ENCODE measurements at places on chromosomes 16 and 17.

GRCh38 chr17:4049546-4049945 lies 85.3 kb upstream of the ATP2A3 start:
- no peak for DNase-seq

DNA sequence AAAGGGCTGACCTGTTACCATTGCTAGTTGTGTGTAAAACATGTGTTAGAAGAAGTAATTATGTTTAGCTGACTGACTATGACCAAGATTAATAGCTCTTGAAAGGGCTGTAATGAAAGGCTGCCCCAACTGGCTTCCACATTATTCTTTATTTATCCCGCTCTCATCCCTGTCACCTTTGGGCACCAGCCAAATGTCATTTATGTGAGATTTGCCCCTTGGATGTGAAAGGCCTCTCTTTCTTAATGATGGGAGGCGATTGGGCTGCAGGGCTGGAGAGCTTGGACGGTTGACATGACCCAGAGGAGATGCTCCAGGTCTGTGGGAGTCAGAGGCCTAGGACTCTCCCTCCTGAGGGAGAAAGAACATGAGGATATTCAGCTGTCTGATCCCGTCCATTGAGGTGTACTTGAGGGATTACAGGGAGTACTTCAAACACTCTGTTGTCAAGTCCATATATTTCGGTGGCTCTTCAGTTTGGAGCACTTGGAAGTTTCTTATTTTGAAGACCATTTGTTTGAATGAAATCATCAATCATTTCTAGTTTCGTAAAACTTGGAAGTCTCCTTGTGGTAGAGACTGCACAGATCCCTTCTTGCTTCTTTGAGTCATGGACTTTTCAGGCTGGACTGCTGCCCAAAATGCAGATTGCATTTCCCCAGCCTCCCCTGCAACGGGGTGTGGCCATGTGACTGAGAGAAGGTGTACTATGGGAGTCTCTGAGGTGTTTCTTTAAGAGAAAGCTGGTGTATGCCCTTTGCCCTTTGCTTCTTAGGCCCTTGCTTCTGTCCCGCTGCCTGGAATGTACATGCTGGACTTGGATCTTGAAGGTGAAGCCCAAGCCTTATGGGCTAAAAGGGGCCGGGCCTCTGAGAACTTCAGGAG lies 51.3 kb downstream of the FTO start:
- no peak for DNase-seq

DNA sequence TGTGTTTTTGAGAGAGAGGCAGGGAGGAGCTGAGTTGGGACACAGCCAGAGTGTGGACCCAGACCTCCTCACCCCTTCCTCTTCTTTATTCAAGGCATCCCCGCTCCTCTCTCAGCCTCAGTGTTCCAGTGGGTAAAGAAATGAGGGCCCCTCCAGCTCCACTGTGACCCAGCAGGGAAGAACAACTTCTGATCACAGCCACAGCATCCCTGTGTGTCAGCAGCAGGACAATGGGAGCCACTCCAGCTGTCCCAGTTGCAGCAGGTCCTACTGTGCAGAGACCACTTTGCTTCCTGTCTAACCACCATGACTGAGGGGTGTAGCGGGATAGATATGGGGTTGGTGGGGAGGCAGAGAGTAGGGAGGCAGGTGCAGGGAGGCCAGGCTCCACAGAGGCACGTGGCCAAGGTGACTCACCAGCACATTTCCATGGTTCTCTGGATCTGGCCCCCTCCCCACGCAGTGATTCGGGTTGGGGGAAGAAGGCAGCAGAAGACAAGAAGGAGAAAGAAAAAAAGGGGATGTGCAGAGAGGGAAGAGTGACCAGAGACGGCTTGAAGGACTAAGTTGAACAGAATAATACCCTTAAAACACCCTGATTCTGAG lies 24.5 kb downstream of the PIK3R5 start:
- no peak for DNase-seq

GRCh38 chr17:21072745-21073197 lies 30.0 kb upstream of the USP22 start:
- DNase-seq = no peak

GRCh38 chr17:34673995-34674890 lies 94.9 kb downstream of the TMEM132E start:
- DNase-seq = no peak

- no peak for DNase-seq
Measured at GRCh38 chr17:265718-266117, 84.3 kb upstream of the DOC2B start.

DNA sequence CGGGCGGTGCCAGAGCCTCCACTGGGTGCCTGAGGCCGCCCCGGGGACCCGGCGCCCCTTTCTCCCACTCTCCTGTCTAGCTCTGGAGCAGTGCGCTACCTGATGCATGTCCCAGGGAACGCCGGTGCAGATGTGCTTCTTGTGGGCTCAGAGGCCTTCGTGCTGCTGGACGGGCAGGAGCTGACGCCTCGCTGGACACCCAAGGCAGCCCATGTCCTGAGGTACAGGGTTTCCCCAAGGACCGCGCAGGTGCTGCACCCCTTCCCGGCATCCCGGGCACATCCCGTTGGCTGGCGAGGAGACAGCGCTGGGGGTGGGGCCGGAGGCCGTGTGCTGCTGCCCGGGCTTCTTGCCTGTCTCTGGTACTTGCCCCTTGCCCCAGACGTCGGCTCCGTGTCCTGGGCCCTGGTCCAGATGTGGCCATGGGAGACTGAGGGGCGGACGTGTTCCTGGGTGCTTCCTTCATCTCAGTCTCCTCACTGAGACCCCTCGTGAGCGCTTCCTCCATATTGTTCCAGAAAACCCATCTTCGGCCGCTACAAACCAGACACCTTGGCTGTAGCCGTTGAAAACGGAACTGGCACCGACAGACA lies 12.5 kb downstream of the RGS11 start:
- no peak for DNase-seq

DNA sequence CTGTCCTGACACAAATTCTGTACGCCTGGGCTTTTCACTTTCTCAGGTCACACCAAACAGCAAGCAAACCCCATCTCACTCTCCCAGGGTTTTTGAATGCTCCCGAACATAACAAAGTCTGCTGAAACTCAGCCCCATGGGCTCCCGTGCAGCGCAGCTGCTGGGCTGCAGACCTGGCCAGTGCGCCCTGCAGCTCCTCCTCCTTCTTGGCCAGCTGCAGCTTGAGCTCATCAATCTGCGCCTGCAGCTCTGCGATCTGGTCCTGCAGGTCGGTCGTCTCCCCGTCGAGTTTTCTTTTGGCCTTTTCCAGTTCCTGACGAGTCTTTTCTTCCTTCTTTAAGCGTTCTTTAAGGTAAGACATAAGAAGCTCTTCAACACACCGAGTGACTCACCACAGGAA lies 70.5 kb downstream of the NDEL1 start:
- no peak for DNase-seq

GRCh38 chr16:78768718-78769117 lies 669.3 kb downstream of the WWOX start:
- no peak for DNase-seq

DNA sequence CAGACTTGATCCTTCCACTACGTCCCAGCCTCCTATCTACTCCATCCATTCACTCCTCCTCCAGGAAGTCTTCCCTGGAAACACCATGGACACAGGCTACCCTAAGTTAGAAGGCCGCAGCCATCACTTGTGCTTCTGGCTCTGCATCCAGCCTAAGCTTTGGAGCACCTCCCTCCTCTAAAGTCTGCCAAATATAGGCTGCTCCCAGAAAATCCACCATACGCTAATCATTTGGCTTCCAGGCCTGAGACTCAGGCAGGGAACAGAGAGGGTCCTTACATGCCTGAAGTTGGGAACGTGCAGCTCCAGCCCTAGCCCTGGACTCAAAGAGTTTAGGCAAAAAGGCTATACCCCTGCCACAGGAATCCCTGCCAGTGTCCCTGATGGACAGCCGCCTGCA lies 6.7 kb downstream of the PCGF2 start:
- no peak for DNase-seq

- DNase-seq = no peak
Measured at GRCh38 chr16:56728980-56729734, 772 bp upstream of the NUP93 start.

DNA sequence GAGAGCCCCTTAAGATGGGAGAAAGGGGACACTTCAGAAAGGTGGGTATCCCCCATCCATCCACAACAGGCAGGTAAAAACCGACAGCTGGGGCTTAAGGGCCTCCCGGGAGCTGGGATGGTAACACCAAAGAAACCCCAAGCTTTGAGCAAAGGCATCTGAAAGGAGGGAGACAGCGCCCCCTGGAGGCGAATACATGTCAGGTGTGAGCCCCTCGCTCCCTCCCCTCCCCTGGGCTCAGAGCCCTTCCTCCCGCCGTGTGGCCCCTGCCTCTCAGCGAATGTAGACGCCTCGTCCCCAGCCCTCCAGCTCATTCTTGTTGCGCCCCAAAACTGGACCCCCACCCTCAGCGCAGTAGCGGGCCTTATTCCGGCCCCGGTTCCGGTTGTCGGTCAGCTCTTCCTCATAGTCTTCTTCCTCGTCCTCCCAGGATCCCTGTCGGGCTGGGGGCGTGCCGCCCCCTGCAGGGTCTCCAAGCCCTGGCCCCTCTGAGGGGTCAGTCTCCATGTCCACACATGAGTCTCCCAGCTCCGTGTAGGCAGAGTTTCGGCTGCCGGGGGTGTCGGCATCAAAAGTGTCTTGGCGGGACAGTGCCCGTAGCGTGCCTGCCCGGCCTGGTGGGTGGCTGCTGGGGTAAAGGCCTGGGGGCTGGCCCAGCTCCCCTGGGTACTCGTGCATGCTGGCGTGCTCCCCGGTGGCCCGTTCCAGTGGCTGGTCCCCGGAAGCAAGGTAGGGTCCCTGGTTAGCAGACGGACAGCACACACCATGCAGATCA lies 9.1 kb upstream of the ARL5C start:
- peak; percentile 45 for DNase-seq

GRCh38 chr17:68600067-68600930 lies 868 bp downstream of the FAM20A start:
- no peak for DNase-seq

DNA sequence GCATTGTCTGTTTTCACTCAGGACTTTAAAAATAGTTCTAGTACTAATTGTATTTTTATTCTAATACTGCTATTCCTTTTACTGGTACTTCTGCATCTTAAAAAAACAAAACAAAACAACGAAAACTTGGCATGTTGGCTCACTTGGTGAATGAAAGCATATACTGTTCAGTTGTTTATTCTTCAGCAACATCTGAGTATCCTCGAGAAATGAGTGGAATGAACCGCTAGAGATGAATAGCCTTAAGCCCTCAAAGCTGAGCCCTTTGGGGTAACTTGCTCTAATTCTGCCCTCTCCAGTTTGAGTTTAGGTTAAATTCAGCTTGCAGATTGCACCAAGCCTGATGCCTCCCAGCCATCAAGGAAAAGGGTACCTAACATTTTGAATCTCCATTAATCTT lies 126.5 kb downstream of the WWOX start:
- no peak for DNase-seq

DNA sequence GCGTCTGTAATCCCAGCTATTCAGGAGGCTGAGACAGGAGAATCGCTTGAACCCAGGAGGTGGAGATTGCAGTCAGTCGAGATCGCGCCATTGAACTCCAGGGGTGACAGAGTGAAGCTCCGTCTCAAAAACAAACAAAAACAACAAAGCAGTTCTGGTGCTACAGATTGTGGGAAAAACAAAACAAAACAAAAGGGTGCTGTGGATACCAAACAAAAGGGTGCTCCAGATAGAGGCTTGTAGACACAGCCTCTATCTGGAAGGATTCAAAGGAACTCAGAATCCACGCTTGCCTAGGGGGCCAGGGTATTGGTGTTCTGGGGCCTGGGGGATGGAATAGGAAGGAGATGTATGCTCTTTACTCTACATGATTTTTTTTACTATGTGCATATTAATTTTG lies 2.5 kb downstream of the MYLK3 start:
- DNase-seq = no peak

DNA sequence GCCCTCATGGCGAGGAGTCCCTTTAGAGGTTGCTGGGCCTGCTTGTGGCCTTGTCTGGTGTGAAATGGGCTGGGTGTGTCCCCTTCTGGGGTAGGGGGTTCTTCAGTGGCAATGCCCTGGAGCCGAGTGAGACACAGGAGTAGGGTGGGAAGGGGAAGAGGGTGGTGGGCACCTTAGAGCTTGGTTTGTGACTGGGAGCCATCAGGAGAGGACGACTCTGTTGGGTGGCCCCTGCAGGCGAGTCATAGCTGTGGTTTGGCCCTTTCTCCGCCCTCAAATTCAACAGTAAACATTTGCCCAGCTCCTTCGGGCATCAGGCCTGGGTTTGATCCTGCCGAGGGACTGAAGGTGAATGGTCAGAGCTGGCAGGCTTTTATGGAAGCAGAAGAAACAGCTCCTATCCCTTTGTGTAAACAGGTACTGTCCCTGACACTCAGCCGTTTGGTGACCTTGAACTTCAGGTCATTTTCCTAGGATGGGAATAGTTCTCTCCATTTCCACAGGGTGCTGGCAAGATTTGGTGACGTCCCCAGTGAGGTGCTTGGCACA lies 2.9 kb downstream of the E4F1 start:
- no peak for DNase-seq

- no peak for DNase-seq
Measured at GRCh38 chr17:81371910-81372760, 23.1 kb upstream of the BAHCC1 start.

DNA sequence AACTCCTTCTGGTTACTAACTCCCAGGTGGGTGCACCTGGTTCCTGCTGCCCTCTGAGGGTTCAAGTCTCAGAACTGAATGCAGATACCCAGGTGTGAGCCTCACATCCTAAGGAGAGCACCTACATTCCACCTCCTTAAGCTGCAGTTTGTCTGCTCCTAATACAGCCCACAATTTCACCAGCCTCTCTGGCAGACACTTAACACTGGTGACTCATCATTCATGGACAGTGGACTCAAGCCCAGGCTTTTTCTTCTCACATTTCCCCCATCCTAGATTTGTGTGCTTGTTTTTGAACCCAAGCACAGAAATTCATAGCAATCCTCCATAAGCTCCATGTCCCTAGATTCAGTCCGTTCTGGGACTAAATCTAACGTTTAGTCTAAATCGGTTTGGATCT lies 7.0 kb upstream of the MAF start:
- no peak for DNase-seq

GRCh38 chr16:77450790-77451487 lies 16.1 kb upstream of the ADAMTS18 start:
- no peak for DNase-seq

- no peak for DNase-seq
Measured at GRCh38 chr16:27640277-27640600, 90.3 kb downstream of the KATNIP start.

- no peak for DNase-seq
Measured at GRCh38 chr16:88929091-88929445, 47.9 kb downstream of the CBFA2T3 start.

GRCh38 chr17:27756467-27757371 lies 43.6 kb downstream of the NOS2 start:
- DNase-seq = peak; percentile 18

DNA sequence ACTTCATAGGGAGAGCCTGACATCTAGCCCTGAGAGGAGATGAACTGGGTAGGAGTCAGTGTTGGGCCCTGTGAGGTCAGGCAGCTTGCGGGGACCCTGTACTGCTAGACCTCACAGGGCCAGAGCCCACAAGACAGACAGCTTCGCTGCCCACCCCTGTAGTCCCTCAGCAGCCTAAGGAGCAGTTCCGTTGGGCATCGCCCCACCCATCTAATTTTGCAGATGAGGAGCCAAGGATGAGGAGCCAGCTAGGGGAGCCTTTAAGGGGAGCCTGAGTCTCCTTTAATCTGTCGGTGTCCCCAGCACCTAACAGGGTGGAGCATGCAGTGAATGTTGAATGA lies 755 bp upstream of the TUFM start:
- no peak for DNase-seq

GRCh38 chr16:84348386-84348888 lies 19.9 kb upstream of the ATP2C2 start:
- no peak for DNase-seq

GRCh38 chr17:72122010-72122764 lies 1.4 kb downstream of the SOX9 start:
- no peak for DNase-seq

Measured in activated CD8-positive, alpha-beta memory T cell treated with anti-CD3 and anti-CD28 coated beads for 4 hours (primary cell).